ENCODE measurements at places on chromosomes 4 and X.

DNA sequence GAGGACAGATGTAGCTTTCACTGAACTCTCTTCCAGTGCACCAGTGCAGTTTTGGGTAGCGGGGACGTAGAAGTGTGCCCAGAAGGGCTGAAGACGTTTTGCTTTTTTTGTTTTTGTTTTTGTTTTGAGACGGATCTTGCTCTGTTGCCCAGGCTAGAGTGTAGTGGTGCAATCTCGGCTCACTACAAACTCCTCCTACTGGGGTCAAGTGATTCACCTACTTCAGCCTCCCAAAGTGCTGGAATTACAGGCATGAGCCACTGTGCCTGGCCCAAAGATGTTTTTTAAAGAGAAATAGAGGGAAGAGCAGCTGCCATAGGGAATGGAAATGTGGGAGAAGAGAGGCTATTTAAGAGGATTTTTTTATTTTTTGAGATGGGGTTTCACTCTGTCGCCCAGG lies 74.4 kb upstream of the ACSL1 start:
- DNase-seq = no peak

DNA sequence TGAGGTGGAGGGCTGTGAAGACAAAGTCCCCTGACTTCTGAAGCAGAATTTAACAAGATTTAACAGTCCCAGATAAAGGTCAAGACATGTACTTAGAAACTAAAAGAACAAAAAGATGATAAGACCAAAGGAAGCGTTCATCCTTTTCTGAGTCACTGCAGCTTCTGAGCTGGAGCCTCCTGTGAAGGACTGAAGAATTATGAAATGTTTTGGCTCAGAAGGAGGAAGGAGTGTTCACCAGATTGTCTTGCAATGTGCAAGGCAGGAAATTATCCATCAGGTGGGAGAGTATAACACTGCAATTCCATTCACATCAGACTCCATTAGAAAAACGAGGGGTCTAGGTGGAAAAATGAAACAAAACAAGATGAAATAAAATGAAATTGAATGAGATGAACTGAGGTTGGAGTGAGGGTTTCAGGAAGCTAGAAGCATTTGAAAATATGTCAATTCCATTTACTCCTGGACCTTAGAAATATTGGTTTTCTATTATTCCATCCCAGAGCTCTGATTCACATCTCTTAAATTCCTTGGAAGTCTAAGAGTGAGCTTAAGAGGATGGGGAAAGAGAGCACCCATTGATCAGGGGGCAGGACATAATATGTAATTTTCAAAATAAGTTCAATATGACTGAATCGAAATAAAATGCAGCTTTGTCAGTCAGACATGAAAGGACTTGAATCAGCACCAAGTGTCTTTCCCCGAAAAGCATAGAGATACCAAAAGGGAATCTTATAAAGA lies 186.1 kb upstream of the LNX1 start:
- peak; percentile 85 for DNase-seq

DNA sequence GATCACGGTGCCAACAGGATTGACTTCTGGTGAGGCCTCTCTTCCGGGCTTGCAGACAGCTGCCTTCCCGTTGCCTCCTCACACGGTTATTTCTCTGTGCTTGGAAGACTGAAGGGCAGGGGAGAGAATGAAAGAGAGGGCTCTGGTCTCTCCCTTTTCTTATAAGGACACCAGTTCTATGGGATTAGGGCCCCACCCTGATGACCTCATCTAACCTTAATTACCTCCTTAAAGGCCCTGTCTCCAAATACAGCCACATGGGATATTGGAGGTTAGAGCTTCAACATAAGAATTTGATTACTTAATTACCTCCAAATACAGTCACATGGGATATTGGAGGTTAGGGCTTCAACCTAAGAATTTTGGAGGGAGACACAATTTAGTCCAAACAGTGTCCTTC lies 46.5 kb downstream of the EVC start:
- peak; percentile 19 for DNase-seq

DNA sequence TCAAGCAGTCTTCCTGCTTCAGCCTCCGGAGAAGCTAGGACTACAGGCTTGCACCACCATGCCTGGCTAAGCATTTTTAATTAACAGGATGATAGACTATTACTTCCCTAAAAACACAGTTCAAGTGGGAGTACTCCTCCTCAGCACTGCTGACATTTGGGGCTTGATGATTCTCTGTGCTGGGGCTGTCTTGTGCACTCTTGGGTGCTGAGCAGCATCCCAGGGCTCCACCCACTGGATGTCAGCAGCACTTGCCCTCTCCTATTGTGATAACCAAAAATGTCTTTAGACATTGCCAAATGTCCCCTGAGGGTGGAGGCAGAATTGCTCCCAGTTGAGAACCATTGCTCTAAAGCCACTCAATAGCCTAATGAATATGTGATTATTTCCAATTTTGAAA lies 60.4 kb downstream of the CLCN4 start:
- DNase-seq = no peak

DNA sequence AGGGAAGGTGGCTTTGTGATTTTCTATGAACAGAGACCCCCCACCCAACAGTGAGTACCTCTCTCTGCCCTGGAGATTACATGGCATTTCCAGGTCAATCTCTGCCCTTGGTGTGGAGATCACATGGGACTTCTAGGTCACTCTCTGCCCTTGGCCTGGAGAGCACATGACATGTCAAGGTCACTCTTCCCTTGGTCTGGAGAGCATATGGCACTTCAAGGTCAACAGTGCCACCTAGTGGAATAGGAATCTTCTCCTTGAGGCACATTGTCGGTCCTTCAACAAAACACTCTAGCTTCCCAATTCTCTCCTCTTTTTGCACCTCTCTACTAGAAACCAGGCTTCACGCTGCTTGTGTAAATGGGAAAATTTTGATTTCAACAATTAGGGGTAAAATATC lies 66.2 kb upstream of the TACR3 start:
- DNase-seq = peak; percentile 37
